ENCODE measurements at places on chromosomes 7 and 10.

- DNase-seq: no peak
These were observed 138.7 kb downstream of the CUX1 start for GRCh38 chr7:101956130-101956529.

DNA sequence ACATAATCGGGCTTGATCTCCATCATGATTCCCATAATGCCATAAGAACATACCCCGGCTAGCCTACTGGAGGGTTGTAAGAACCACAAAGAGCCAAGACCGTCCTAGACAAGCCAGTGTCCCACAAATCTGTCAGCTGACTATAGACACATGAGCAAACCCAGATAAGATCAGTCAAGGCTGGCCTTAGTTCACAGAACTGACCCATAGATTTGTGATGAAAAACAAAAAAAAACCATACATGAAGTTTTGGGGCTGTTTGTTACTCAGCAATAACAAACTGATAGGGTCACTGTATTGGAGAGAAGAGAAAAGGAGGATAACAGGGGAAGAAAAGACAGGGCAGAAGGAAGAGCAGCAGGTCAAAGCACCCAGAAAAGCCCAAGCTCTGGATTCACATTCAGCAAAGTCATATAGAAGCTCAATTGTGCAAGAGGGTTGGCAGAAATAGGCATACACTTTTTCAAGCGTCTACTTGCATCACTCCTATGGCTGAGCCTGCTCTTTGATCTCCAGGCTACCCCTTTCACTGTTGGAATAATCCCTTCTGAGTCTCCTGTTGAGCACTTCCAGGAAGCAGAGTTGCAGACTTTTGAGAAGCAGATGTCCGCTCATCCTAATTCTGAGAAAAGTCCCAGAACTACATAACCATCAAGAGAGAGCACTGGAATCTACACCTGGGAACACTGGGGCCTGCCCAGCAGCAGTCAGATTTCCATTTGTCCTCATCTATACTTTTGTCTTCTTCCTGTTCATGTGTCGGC is 122.0 kb upstream of the HABP2 start:
- no peak for DNase-seq

- DNase-seq: no peak
These were observed 80.9 kb downstream of the COBL start for GRCh38 chr7:51235593-51236313.

DNA sequence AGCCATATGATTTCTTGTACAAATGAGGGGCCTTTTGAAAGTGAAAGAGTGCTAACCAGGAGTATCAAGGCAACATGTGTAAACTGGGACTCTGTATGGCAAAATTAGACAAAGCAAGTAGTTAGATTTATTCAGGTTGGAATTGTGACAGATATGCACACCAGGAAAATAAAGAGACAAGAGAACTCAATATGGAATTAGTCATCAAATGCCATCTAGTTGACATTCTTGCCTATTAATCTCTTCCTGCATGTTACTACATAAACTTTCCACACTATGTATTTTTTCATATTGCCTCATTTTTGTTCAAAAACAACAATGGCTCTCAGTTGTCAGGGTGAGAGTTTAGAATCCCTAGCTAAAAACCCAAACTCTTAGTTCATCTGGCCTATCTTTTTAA is 799.0 kb downstream of the NRG3 start:
- DNase-seq: no peak

DNA sequence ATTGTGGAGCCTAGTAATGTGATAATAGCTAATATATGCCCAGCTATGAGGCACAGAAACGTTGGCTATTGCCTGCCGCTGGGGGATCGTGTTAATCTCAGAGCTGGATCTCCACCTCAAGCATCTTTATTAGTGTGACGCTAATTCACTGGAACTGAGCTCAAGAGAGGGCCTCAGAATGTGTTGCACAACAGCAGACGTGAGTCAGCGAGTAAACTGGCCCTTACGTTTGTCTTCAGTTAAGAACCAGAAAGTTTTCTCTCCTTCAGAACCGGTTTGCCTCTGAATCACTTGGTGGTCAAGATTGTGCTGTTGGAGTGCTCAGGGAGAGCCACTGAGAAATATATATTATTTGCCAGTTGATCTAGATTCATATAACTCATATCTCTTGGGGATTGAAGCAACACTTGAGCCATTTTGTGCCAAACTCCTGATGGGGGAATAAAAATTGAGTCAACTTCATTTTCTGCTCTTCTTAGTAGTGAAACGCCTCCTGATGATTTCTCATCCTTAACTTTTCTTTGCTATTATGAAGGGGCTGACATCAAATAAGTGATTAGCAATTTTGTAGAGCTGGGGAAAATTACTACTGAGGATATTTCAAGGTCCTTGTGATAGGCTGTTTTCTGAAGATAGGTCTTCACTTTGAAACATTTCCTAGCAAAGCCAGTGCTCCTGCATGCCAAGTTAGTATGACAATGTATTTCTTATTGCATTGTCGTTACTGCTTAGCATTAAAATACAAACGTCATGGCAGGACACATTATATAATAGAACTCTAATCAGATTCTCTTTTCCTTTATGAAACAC is 22.3 kb downstream of the BZW2 start:
- DNase-seq: no peak

GRCh38 chr7:50822706-50823105 is 40.0 kb upstream of the GRB10 start:
- no peak for DNase-seq
